Aorta (tissue), 5 donors: ENCODE measurements at places on chromosomes 1 and 21. TPM values are rescaled to one million over a fixed set of nuclear protein-coding genes. Genes with fewer than 3 reads are reported as not detected.

The OR2T1 gene
- polyA plus RNA-seq: 0.63 TPM

The C1orf87 gene
- polyA plus RNA-seq: 1.0 TPM

The ZSWIM5 gene
- polyA plus RNA-seq: 1.4 TPM

The FCMR gene
- 0.28 TPM for polyA plus RNA-seq

The CADM3 gene
- not detected for polyA plus RNA-seq

The ESRRG gene
- polyA plus RNA-seq: not detected

The RHD gene
- polyA plus RNA-seq: not detected
